ENCODE measurements at places on chromosomes 2 and 18. TPM values are rescaled to one million over a fixed set of nuclear protein-coding genes. Genes with fewer than 3 reads are reported as not detected.

The C2orf80 gene
- not detected for total RNA-seq

The ALPG gene
- not detected for total RNA-seq

The REG3A gene
- total RNA-seq: not detected

The CCDC85A gene
- 9.0 TPM for total RNA-seq

The TUBB8B gene
- total RNA-seq: not detected

The IMPA2 gene
- total RNA-seq: 44.3 TPM

The ERFE gene
- total RNA-seq: not detected

The UGT1A4 gene
- total RNA-seq: not detected

The MPPE1 gene
- total RNA-seq: 29.2 TPM

The CERKL gene
- total RNA-seq: not detected

The NGEF gene
- 0.17 TPM for total RNA-seq

The PLEK gene
- 62.9 TPM for total RNA-seq

The KLF7 gene
- total RNA-seq: 29.7 TPM

The PARD6G gene
- total RNA-seq: 1.8 TPM

The BOK gene
- 79.1 TPM for total RNA-seq

The ARHGEF33 gene
- total RNA-seq: 0.38 TPM

The IL36RN gene
- total RNA-seq: not detected

The SALL3 gene
- not detected for total RNA-seq

The ITSN2 gene
- 61.5 TPM for total RNA-seq

The RELCH gene
- 52.7 TPM for total RNA-seq

The SLC9A2 gene
- not detected for total RNA-seq

The APCDD1 gene
- total RNA-seq: 93.5 TPM

The EVX2 gene
- total RNA-seq: 0.16 TPM

The CELF4 gene
- not detected for total RNA-seq

The RAB27B gene
- total RNA-seq: 0.88 TPM

The RAX gene
- total RNA-seq: not detected

The PAX3 gene
- total RNA-seq: 0.51 TPM

All from subcutaneous adipose tissue (tissue), 4 donors.